ENCODE measurements at places on chromosomes 12 and 14.

DNA sequence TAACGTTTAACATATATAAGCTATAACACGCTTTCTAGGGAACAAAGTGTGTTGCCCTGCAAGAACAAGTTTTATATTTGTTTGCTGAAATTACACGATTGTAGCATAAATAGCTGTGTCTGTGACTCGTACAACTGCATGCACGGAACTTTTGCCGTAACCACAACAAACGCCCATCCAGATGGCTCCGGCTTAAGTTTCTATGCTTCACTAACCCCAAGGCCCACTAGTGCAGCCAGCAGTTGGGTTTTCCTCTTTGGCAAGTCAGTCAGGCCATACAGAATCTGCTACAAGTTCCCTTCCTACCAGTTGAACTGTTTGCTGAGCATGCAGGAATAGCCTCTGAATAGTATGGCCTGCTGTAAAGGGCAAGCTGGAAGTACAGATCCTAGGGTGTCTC lies 12.1 kb downstream of the CSRP2 start:
- no peak for DNase-seq

DNA sequence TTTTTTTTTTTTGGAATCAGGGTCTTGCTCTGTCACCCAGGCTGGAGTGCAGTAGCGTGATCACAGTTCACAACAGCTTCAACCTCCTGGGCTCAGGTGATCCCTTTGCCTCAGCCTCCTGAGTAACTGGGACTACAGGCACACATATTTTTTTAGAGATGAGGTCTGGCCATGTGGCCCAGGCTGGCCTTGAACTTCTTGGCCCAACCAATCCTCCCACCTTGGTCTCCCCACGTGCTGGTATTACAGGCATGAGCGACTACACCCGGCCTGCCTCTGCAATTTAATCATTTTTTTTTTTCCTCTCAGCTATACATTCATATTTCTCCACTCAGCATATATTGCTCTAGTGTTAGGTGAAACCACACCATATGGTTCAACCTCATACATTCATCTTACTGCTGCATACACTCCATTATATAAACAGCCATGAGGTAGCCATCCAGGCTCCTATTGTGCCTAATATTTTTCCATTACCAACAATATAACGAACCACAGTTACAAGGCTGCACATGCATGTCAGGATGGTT lies 7.1 kb downstream of the STX2 start:
- DNase-seq, result no peak

DNA sequence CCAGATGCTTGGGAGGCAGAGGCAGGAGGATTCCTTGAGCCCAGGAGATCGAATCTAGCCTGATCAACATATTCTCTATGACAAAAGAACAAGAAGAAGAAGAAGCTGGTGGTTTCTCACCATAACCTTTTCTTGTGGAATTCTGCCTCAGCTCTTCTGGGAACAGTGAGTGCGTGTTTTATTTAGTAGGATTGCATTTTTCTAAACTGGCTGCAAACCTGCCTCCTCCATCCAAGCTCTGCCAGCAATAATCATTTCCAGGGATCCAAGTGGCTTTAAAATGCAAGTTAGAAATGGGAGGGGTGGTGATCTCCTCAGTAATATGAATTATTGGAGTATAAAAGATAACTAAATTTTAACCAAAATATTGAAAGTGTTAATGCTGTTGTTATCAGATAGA lies 46.1 kb upstream of the MMP17 start:
- no peak for DNase-seq

GRCh38 chr12:118374909-118375308 lies 1.4 kb upstream of the SUDS3 start:
- no peak for DNase-seq

DNA sequence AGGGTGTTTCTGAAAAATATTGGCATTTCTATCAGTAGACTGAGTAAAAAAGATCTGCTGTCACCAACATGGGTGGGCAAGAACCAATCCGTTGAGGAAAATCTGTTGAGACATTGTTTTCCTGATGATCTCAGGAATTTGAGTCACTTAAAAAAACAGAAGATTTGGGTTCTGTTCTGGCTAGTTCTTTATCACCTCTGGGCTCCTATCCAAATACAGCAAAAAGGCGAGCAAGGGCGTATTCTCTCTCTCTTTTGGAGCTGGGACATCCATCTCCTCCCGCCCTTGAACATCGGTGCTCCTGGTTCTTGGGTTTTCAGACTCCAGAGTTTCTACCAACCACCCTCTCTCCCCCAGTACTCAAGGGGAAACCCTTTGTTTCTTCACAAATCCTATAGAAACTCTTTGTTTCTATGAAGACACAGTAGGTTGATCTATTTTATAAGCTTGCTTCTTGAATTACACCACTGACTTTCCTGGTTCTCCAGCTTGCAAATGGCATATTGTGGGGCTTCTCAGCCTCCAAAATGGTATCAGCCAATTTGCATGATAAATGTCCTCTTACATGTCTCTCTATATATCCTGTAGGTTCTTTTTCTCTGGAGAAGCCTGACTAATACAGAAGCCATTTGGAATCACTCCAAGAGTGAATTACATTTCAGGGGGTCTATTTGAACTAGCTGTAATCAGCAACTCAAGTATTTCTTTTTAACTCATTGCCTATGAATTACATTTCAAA lies 263.9 kb upstream of the TMTC1 start:
- no peak for DNase-seq

DNA sequence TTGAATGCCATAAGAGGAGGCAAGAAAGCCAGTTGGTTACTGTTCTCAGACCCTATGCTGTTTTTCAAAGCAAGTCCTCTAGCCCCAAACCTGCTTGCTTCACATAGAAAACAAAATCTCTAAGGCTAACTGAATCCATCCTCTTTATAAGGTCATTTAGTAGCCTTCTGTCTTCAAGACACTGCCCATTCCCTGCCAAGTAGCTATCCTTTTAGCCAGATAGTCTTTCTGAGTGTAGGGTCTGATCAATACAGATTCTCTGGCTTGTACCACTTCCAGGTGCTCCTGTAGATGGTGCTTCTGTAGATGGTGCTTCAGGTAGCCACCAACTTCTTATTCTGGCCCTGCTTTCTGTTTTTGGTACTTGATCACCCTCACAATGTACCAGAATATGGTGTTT lies 15.9 kb upstream of the CCER1 start:
- DNase-seq, result no peak

DNA sequence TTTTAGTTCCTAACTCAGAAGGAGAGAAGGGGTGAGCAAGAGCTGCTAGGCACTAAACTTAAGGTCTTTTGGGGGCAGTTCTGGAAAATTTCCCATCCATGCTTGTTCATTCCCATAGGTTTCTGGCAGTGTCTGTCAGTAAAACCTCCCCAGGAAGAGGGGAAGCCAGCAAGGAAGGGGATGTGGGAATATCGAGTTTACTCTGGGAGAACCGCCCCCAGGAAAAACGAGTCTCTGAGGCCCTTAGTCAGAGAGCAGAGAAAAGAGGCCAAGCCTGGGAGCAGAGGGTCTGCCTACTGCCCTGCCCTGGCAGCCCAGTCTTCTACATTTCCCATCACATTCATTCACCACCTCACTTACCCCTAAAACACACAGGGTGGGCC lies 55.9 kb downstream of the TMCC3 start:
- DNase-seq, result no peak

GRCh38 chr14:71332476-71332875 lies 425.2 kb downstream of the PCNX1 start:
- no peak for DNase-seq

GRCh38 chr14:100293497-100294212 lies 12.6 kb downstream of the SLC25A29 start:
- no peak for DNase-seq

- DNase-seq, result no peak
These were observed 354.8 kb downstream of the AEBP2 start for GRCh38 chr12:19794116-19794515.

DNA sequence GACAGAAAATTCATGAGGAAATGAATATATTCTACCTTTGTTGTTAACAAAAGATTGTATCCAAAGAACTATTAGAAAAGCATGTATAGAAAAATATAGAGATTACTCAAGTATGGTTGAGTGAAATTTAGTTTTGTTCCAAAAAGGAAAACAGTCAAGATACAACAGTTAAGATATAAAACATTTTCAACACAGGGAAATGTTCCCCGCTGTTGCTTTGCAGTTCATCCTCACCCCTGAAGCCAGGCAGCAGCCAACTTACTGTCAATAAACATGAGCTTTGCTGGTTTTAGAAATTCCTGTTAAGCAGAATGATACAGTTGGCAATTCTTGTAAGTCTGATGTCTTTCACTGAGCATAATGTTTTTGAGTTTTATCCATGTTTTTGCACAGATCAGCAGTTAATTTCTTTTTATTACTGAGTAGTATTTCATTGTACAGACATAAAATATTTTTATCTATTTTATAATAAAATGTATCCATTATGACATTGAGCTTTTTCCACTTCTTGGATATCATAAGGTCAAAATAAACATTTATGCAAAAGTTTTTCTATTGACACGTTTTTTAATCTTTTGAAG lies 1.2 kb upstream of the CLEC2B start:
- DNase-seq, result no peak

GRCh38 chr12:47742253-47742825 lies 16.3 kb downstream of the RAPGEF3 start:
- DNase-seq, result no peak

GRCh38 chr14:51962711-51963110 lies 26.6 kb upstream of the RTRAF start:
- DNase-seq, result no peak

DNA sequence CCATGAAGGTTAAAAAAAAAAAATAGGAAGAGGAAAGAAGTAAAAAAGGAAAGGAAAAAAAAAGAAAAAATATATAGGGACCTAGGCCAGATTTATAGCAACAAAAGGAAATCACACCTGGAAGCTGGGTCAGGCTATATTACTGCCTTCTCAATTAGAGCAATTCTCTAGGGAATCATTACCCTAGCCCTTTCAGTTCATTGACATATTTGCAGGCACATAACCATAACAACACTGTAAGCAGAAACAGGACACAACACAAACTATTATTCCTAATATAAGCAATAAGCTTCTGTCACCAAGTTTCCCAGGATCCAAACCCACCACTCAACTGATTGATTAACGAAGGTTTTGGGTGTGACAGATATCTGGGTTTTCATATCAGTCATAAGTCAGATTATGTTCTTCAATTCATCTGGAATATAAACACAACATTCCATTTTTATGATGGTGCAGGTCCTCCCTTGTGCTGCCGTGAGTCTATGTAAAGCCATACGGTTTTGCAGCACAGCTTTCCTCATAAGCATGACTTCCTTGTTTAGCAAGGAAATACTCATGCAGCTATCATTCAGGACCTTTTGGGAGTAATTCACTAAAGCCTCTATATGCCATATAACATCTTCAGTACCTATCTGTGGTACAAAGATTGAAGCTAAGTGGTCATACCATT lies 4.2 kb downstream of the PCNX4 start:
- no peak for DNase-seq

Measured in GOT3 (cell line).